Activated CD4-positive, CD25-positive, alpha-beta regulatory T cell treated with anti-CD3 and anti-CD28 coated beads, Interleukin-2, amount 50 U/mL, for 16 hours (primary cell): ENCODE measurements at places on chromosomes 2 and 18.

DNA sequence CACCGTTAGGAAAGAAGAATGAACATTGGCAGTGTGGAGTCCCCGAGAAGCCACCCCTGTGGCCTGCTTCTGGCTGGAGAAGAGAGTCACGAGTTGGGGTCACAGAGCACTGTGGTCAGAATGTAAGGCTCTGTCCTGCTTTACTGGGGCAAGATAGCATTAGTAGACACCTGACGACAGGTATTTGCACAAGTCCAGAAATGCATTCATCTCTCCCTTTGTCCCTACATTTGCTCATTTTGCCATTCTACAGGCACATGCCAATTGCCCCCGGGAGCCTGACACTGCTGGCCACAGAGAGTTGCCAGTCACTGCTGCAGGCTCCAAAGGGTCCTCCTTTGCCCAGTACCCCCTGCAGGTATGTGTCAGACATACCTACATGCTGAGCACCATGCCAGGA lies 133.3 kb downstream of the SMAD2 start:
- no peak for DNase-seq

DNA sequence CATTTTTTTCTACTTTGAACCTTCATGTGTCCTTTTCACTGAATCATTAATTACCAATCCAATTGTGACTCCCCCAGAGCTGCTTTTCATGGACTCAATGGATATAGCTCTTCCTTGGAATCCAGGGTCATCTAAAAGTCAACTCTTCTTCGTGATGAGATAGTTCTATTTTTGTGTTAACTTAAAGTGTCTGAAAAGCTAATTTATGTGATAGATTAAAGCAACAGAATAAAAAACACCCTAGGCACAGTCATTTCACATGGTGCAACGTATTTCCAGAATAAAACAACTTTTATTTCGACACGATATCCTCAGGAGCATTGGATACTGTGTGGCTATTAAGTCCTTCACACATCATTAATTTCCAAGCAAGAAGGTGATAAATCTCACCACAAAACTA lies 250.6 kb upstream of the SPHKAP start:
- no peak for DNase-seq

DNA sequence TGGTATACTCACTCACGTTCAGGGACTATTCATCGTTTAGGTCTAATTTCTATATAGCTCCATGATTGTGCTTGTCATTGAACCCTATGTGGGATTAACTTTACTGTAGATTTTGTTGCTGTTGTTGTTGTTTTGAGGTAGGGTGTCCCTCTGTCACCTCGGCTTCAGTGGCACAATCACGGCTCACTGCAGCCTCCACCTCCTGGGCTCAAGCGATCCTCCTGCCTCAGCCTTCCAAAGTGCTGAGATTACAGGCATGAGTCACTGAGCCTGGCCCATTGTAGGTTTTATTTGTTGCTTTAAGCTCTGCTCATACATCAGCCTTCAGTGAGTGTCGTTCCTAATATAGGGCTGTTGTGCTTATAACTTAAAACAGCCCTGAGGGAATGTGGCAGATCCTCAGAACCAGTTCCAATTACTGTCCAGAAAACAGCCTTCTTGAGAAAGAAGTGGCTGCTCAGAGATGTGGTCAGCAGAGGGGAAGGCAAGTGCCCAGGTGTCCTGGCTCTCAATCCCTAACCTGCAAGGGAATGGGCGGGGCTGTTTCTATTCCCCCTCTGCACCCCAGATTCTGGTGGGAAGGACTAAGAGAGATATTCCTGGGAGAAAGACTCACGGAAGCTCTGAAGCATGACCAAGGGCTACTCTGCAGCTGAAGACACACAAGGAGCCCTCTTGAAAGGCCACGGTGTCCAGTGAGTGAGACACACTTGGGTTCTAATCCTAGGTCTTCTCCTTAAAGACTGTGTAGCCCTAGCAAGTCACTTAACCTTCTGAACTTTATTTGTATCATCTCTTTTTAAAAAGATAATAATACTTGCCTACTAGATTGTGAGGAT lies 79.6 kb upstream of the LCLAT1 start:
- no peak for DNase-seq

- DNase-seq: no peak
Measured at GRCh38 chr2:232341061-232341738, 37.4 kb upstream of the ALPP start.

DNA sequence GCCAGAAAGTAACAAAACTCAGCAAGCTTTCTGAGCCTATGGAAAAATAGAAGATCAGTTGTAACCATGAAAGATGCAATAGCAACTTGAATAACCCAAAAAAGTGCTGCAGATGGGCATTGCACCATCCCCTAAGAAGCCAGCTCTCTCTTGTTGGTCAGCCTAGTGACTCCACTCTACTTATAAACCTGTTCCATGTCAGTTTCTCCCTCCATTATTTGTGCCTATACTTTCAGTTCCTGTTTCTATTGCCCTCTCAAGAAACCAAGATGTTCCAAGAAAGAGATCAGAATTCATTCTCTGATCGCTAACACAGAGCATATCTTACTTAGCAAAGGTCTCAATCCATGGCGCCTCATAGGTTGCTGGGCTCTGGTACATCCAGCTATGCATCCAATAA lies 170.3 kb upstream of the MAP2 start:
- no peak for DNase-seq

- no peak for DNase-seq
Measured at GRCh38 chr2:227482638-227483340, 10.8 kb downstream of the AGFG1 start.

GRCh38 chr2:161096336-161096735 lies 63.9 kb upstream of the TANK start:
- DNase-seq: no peak

DNA sequence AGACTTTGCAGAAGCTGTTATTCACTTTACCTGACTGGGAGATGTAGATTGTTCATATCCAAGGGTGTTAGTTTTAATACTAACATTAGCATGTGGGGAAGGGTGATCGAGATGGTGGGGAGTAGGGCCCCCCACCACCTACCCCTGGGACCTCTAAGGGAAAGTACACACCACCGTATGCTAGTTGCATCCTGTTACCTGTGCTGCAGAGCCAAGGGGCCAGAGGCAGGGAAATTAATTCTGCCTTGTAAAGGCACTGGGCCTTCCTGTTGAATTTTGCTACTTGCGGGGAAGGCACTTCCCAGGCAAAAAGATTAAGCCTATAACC lies 9.0 kb downstream of the STEAP3 start:
- no peak for DNase-seq

- no peak for DNase-seq
Measured at GRCh38 chr2:74525717-74526648, at the start of gene DQX1. Gene DQX1 (minus strand): TSS chr2:74526231. CDS start chr2:74525729, 502 bp downstream.
